Activated CD8-positive, alpha-beta T cell treated with anti-CD3 and anti-CD28 coated beads for 36 hours (primary cell): ENCODE measurements at places on chromosomes 6 and 20. TPM values are rescaled to one million over a fixed set of nuclear protein-coding genes. Genes with fewer than 3 reads are reported as not detected.

DNA sequence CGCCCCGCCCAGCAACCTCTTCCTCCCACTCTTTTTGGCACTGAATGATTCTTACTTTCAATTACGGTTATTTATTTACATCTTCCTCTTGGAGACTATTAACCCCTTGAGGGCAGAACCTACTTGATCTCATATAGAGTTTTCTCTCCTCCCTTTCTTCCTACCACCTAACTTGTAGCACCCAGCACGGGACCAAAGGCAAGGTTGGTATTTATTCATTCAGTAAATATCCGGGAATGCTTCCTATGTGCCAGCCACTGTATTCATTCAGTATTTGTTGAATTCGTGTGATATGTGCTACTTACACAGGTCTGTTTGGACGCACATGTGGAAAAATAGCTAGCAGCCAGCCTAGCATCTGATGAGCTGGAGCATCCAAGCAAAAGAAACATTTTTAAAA is 1.3 kb upstream of the CNKSR3 start:
- no peak overlapping the region for H3K4me3 ChIP-seq
- H3K4me1 ChIP-seq = peaks cover 3% of the 10 kb centered on the region
- no peak for DNase-seq
- H3K27me3 ChIP-seq = peaks cover 53% of the 10 kb centered on the region
- no peak overlapping the region for H3K27ac ChIP-seq
- no peaks in the 10 kb centered on the region for H3K36me3 ChIP-seq

DNA sequence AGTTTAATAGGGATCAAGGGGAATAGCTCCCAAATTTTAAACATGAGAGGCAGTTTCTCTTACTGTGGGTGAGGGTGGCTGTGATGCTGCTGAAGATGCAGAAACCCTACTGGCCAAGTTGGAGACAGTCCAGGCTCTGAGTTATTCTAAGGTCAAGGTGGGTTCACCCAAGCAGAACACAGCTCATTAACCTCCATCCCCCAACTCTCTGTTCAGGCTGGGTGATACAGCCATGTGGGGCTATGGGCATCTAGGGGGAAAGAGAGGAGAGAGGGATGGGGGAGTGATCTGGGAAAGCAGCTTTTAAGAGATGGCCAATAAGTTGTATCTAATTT is 18.9 kb upstream of the TRAM2 start:
- H3K27ac ChIP-seq = no peak overlapping the region
- no peak overlapping the region for H3K4me3 ChIP-seq
- no peak for DNase-seq

- peaks cover 38% of the 10 kb centered on the region for H3K36me3 ChIP-seq
- no peak for DNase-seq
- H3K27ac ChIP-seq = peak overlapping the region; percentile 59
- peaks cover 23% of the 10 kb centered on the region for H3K4me1 ChIP-seq
- no peaks in the 10 kb centered on the region for H3K27me3 ChIP-seq
These were observed 54.7 kb downstream of the PHF20 start for GRCh38 chr20:35826397-35826998.

DNA sequence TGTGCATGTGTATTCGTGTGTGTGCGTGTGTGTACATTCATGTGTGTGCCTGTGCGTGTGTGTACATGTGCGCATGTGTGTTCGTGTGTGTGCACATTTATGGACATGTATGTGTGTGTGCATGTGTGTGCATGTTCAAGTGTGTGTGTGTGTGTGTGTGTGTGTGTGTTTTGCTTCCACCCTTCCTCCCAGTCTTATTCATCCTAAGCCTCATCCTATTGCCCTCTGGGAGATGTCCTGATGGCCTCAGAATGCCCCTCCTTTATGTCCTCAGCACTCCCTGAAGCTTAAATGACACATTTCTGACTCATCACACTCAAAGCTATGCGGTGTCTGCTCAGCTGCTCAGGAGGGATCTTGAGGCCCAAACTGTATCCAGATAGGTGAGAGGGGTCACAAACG is 76.6 kb upstream of the CCDC167 start:
- no peak overlapping the region for H3K4me3 ChIP-seq
- H3K4me1 ChIP-seq = no peaks in the 10 kb centered on the region
- H3K36me3 ChIP-seq = no peaks in the 10 kb centered on the region
- no peak for DNase-seq

- no peaks in the 10 kb centered on the region for H3K4me1 ChIP-seq
- H3K27ac ChIP-seq = no peak overlapping the region
- H3K27me3 ChIP-seq = no peaks in the 10 kb centered on the region
- no peak for DNase-seq
These were observed 25.7 kb upstream of the DEFB125 start for GRCh38 chr20:61757-62156.

- no peak overlapping the region for H3K27ac ChIP-seq
- DNase-seq = no peak
- no peaks in the 10 kb centered on the region for H3K27me3 ChIP-seq
- no peaks in the 10 kb centered on the region for H3K4me1 ChIP-seq
These were observed 656.6 kb upstream of the MMS22L start for GRCh38 chr6:97939440-97940168.

- no peaks in the 10 kb centered on the region for H3K4me1 ChIP-seq
- no peak for DNase-seq
- no peaks in the 10 kb centered on the region for H3K36me3 ChIP-seq
- H3K27me3 ChIP-seq = peaks cover 9% of the 10 kb centered on the region
These were observed 38.6 kb upstream of the MARCKS start for GRCh38 chr6:113818578-113818977.

GRCh38 chr6:157137501-157137900 is 185.8 kb downstream of the TMEM242 start:
- peaks cover 20% of the 10 kb centered on the region for H3K36me3 ChIP-seq
- no peak overlapping the region for H3K27ac ChIP-seq
- no peak for DNase-seq
- no peak overlapping the region for H3K4me3 ChIP-seq

DNA sequence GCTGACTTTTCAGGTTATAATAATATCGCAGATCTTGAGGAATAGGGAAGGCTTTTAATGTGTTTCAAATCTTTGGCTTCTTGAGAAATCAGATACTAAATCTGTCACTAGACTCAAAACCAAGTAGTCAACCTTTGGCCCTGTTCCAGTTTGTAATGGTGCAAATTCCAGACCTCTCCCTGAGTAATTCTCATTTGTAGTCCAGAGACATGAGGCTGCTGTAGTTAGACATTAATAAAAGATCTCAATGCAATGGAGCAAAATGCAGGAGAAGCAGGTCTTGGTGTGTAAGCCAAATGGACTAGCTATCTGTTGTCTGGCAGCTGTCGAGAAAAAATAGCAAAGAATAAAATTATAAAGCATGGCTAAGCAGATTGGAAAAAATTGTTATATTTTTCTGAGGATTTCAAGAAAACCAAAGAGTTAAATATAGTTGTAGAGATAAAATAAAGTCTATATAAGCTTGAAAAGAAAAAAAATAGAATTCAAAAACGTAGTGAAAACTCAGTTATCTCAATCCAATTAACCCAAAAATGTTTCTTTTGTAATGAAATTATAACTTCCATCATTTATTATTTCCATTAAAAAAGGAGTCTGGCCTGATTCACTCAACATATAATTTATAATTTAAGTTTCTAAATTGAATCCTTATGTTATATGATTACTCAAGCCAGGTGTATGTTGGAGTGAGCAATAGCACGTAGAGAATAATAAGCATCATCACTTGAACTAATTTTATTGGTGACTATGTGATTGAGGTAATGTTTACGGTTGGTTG is 161.5 kb upstream of the ADGRB3 start:
- no peak overlapping the region for H3K4me3 ChIP-seq
- DNase-seq = no peak
- H3K4me1 ChIP-seq = no peaks in the 10 kb centered on the region
- H3K27me3 ChIP-seq = no peaks in the 10 kb centered on the region
- H3K36me3 ChIP-seq = no peaks in the 10 kb centered on the region

DNA sequence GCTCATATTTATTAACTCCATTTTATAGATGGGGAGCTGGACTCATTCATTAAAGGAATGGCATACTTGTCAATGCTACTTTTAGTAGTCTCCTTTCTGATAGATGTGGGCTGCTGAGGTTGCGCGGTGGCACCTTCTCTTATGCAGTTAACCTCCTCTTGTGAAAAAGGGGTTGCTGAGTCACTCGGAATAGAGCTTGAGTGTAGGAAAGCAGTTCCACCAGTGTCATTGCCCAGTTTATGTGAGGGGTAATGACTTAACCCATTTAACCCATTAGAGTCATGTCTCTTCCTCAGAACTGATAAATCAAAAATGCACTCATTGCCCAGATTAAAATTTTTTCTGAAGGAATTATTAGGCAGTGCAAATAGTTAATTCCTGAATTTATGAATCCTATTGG is 6.3 kb downstream of the MAPK14 start:
- H3K36me3 ChIP-seq = peaks cover 21% of the 10 kb centered on the region
- peak; percentile 84 for DNase-seq
- H3K27me3 ChIP-seq = no peaks in the 10 kb centered on the region
- peaks cover 65% of the 10 kb centered on the region for H3K4me1 ChIP-seq
- no peak overlapping the region for H3K27ac ChIP-seq

GUCA1A gene
- total RNA-seq = 0.20 TPM

CALHM4 gene
- not detected for total RNA-seq

LPIN3 gene
- 0.86 TPM for total RNA-seq

COL12A1 gene
- total RNA-seq = not detected

LRRC1 gene
- total RNA-seq = 1.9 TPM

TRIM15 gene
- total RNA-seq = not detected
